ENCODE measurements at places on chromosomes 1 and 21. TPM values are rescaled to one million over a fixed set of nuclear protein-coding genes. Genes with fewer than 3 reads are reported as not detected.

ADCY10 gene
- total RNA-seq, result 0.48 TPM

- no peak for DNase-seq
- H3K27ac ChIP-seq, result no peak overlapping the region
- H3K4me3 ChIP-seq, result no peak overlapping the region
- H3K36me3 ChIP-seq, result no peaks in the 10 kb centered on the region
Measured at GRCh38 chr1:28480308-28480707, 25.5 kb upstream of the RCC1 start.

DNA sequence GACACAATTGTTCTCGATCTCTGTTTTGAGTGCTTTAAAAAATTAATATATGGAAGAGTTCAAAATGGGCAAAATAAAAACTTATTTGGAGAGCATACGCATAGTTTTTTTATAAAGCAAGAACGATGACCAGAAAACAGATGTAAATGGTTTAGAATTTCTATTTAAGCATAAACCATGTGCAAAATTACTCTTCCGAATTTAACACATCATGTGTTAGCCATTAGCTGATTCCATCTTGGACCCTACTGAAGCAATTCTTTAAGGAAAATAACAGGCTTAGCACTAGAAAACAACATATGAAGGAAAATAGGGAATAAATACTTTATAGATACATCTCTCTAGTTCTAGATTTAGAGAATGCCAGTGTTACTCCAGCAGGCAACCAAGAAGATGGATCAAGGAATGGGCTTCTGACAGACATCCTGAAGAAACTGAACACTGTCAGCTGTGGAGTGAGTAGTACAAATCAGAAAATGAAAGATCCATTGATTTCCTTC, 26.7 kb downstream of the CDC7 start:
- H3K4me1 ChIP-seq, result no peaks in the 10 kb centered on the region
- no peak overlapping the region for H3K4me3 ChIP-seq
- peak overlapping the region; percentile 46 for H3K27ac ChIP-seq
- DNase-seq, result no peak
- no peaks in the 10 kb centered on the region for H3K27me3 ChIP-seq
- no peaks in the 10 kb centered on the region for H3K36me3 ChIP-seq

DNA sequence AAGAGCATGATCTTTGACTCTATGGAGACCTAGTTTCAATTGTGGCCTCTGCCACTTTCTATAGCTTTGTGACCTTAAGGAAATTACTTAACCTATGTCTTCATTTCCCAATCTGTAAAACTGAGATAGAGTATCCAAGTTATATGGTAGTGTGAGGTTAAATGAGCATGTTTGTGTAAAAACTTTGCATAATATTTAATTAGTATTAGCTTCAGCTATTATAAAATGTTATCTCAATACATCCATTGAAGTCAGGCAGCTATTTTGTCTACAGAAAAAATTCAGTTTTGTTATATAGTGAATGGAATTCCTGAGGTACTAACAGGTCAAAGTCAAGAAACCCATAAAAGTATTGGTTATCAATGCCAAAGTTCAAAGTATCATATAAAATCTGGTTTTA, 53.6 kb downstream of the GPATCH2 start:
- no peak for DNase-seq
- H3K27me3 ChIP-seq, result no peaks in the 10 kb centered on the region
- H3K36me3 ChIP-seq, result no peaks in the 10 kb centered on the region
- no peak overlapping the region for H3K27ac ChIP-seq

GRCh38 chr1:63904826-63905225, 131.0 kb downstream of the ROR1 start:
- peaks cover 6% of the 10 kb centered on the region for H3K4me1 ChIP-seq
- H3K36me3 ChIP-seq, result no peaks in the 10 kb centered on the region
- no peak overlapping the region for H3K4me3 ChIP-seq
- no peaks in the 10 kb centered on the region for H3K27me3 ChIP-seq

MTMR11 gene
- 20.7 TPM for total RNA-seq

GRCh38 chr1:214739621-214740238, 136.7 kb downstream of the CENPF start:
- H3K4me1 ChIP-seq, result no peaks in the 10 kb centered on the region
- H3K27ac ChIP-seq, result no peak overlapping the region

EYA3 gene
- total RNA-seq, result 11.5 TPM

DNA sequence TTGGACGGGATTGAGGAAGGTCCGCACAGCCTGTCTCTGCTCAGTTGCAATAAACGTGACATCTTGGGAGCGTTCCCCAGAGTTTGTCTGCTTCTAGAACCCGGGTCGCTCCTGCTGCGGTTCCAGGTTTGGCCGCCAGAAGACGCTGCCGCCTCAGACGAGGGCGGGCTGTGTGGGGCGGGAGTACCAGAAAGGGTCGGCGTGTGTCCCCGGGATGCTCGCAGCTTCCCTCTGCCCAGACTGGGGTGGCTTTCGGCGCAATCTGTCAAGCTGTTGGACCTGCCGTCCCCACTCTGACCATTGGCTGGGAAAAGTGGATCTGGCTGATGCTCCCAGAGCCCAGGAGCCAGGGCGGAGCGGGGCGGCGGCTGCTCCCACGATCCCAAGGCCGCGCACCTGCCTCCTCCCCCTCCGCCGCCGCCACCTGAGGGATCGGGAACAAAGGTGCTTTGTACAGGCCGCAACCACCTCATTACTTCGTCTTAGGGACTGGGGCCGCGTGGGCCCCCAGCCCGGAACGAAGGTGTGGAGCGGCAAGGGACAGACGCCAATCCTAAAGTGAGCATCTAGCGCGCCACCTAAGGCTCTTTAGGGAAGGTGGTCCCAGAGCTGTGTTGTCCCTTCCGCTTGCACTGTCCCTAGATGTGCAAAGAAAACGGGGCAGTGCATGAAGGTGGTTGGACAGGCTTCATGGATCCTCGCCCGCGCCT, 683 bp upstream of the EFNA4 start:
- H3K27me3 ChIP-seq, result no peaks in the 10 kb centered on the region
- H3K36me3 ChIP-seq, result no peaks in the 10 kb centered on the region
- H3K27ac ChIP-seq, result peak overlapping the region; percentile 63
- H3K4me1 ChIP-seq, result no peaks in the 10 kb centered on the region
- DNase-seq, result peak; percentile 59

- H3K27me3 ChIP-seq, result no peaks in the 10 kb centered on the region
- H3K4me3 ChIP-seq, result no peak overlapping the region
Measured at GRCh38 chr1:236514703-236515442, 8.9 kb upstream of the LGALS8 start.

S100A10 gene
- total RNA-seq, result 21.8 TPM

- no peaks in the 10 kb centered on the region for H3K4me1 ChIP-seq
- H3K27me3 ChIP-seq, result no peaks in the 10 kb centered on the region
- H3K36me3 ChIP-seq, result no peaks in the 10 kb centered on the region
- H3K4me3 ChIP-seq, result no peak overlapping the region
Measured at GRCh38 chr1:86085741-86086409, 70.7 kb downstream of the COL24A1 start.

EFNA3 gene
- total RNA-seq, result not detected

GRCh38 chr21:38987633-38988508, 182.1 kb downstream of the ETS2 start:
- no peaks in the 10 kb centered on the region for H3K27me3 ChIP-seq
- no peak for DNase-seq
- no peaks in the 10 kb centered on the region for H3K36me3 ChIP-seq
- no peak overlapping the region for H3K4me3 ChIP-seq

- H3K36me3 ChIP-seq, result no peaks in the 10 kb centered on the region
- no peak for DNase-seq
- H3K4me1 ChIP-seq, result no peaks in the 10 kb centered on the region
- H3K27me3 ChIP-seq, result no peaks in the 10 kb centered on the region
- no peak overlapping the region for H3K4me3 ChIP-seq
Measured at GRCh38 chr1:20126041-20126805, 6.9 kb upstream of the PLA2G2D start.

GRCh38 chr1:160781914-160782689, 13.9 kb upstream of the LY9 start:
- H3K4me1 ChIP-seq, result no peaks in the 10 kb centered on the region
- no peak overlapping the region for H3K4me3 ChIP-seq
- no peaks in the 10 kb centered on the region for H3K36me3 ChIP-seq

DNA sequence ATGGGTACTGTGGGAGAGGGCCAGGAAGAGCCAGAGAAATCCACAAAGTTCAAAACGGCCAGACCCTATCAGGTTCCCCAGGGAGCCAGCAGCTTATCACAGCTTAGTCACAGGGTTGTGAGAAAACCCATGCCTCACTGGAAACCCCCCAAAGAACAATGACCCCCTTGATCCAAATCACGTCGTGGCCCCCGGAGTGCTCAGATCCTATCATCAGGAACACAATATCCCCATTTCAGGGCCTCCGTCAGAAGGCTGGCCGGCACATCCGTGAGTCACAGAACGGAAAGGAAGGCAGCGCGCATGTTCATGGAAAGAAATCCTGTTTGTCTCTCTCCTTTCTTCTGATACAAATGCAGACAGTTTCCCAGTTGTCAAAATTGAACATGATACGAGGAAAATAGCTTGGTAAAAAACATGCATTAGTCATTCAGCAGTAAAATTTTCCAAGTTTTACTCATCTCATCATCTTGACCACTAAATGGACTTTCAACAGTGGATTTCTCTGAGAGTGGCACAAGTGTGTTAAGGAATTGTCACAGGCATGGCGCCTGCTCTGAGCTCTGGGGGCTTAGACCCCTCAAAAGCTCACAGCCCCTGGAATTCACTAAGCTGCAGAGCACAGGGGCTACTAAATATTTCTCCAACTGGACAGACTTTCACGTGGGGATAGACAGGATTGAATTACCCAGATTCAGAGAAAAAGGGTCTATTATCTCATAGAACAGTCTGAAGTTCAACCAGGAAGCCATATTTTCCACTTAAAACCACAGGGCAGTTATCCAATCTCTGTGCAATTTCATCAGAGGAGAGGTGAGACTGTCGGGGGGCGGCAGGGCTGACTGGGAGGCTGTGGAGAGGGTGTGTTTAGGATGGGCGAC, 124.8 kb downstream of the RIPK4 start:
- peak overlapping the region; percentile 48 for H3K27ac ChIP-seq
- no peak overlapping the region for H3K4me3 ChIP-seq
- DNase-seq, result peak; percentile 51
- H3K36me3 ChIP-seq, result no peaks in the 10 kb centered on the region

DNA sequence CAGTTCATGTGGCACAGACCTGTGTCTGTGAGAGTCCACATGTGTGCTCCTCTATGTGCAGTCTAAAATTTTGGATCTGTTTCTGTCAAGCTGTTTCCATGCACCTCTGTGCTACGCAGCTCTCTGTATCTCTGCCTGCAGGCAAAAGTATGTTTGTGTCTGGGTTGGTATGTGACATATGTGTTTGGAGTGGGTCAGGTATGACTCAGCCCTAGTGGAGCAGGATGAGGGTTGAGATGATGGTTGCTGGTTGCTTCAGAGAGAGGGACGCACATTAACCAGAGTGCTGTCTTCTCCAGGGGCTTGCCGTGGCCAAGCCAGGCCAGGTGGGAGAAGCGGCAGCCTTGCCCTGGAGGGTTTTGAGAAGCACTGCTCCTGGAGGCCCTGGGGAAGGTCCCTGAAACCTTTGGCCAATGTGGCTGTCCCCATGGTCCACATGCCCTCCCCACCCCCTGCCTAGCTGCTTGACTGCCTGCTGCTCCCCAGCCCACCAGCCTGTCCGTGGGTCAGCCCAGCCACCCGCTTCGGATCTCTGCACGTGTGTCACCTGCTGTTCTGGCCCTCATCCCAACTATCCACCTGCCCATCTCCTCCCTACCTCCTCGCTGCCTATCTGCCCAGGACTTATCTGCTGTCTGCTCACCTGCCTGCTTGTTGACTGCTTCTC, 4.1 kb upstream of the EVA1B start:
- DNase-seq, result no peak
- H3K4me3 ChIP-seq, result no peak overlapping the region
- H3K27me3 ChIP-seq, result no peaks in the 10 kb centered on the region
- peaks cover 8% of the 10 kb centered on the region for H3K4me1 ChIP-seq
- no peak overlapping the region for H3K27ac ChIP-seq

DNA sequence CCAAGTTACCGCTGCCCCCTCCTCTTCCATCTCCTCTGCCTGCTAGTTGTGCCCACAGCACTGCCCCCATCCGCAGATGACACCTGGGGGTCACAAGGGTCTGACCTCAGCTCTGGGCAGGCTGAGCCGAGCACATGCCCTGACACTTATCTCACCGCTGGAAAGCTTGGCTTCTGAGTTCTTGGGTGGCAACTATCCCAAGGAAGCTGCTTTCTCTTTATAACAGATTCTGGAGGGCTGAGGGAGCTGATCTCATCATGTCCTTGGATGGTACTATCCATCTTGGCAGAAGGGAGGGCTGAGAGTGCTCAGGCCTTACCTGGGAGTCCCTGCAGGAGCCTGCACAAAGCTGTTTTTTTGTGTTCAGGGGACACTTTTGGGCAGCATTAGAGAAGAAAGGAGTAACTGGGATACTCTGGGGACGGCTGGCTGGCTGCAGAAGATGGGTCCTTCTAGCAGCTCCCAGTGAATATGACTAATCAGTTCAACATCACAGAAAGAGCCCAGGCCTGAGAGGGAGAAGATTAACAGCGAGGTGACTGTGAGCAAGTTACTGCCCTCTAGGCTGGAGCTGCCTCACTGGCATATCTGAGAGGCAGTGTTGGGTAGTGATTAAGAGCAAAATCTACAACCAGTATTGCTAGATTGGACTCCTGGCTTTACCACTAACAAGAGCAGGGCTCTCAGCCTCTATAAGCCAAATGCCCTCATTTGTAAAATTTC, 71.6 kb downstream of the PLXNA2 start:
- H3K4me3 ChIP-seq, result no peak overlapping the region
- DNase-seq, result no peak
- no peak overlapping the region for H3K27ac ChIP-seq
- H3K27me3 ChIP-seq, result no peaks in the 10 kb centered on the region

DNA sequence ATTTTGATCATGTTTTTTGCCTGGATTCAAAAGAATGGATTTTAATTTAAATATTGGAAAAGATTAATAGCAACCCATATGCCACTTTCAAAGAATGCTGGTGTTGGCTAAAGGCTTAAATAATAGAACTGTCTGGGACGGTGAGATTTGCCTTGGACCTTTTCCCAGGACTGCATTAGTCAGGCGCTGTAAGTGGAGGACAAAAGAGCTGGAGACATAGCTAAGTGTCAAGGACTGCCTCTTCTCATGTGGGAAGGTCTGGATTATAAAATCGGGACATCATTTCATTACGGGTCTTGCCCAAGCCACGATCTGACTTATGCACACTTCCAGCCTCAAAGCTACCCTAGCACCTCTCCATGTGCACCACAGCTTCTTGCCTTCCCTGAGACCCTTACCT, 458.5 kb upstream of the DEPDC1 start:
- no peak overlapping the region for H3K4me3 ChIP-seq
- H3K27ac ChIP-seq, result no peak overlapping the region
- H3K4me1 ChIP-seq, result no peaks in the 10 kb centered on the region
- H3K36me3 ChIP-seq, result no peaks in the 10 kb centered on the region
- no peaks in the 10 kb centered on the region for H3K27me3 ChIP-seq
- no peak for DNase-seq

GRCh38 chr1:184649451-184649888, 105.2 kb downstream of the EDEM3 start:
- H3K27ac ChIP-seq, result peak overlapping the region; percentile 49
- no peaks in the 10 kb centered on the region for H3K4me1 ChIP-seq
- no peaks in the 10 kb centered on the region for H3K27me3 ChIP-seq

DNA sequence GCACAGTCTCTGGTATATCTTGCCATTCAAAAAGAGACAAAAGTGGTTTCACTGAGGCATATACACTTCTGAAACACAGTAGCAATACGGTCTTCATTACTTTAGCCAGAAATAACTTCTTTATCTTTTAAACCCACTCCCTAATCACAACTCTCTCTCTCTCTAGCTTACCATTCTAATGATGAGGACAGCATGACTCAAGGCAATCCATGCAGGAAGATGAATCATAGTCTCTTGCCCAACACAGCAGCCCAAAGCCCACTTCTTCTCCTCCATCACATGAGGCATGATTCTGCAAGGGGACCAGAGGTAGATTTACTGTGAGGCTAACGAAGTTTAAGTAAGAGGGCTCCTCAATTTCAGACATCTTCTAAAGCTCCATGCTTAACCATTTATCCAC, 285.0 kb upstream of the NR5A2 start:
- H3K4me3 ChIP-seq, result no peak overlapping the region
- no peak for DNase-seq
- no peak overlapping the region for H3K27ac ChIP-seq
- no peaks in the 10 kb centered on the region for H3K4me1 ChIP-seq
- no peaks in the 10 kb centered on the region for H3K36me3 ChIP-seq
- no peaks in the 10 kb centered on the region for H3K27me3 ChIP-seq

TFAP2E gene
- total RNA-seq, result 3.6 TPM
